NCI-H524 (cell line): ENCODE measurements at places on chromosomes 4 and X.

DNA sequence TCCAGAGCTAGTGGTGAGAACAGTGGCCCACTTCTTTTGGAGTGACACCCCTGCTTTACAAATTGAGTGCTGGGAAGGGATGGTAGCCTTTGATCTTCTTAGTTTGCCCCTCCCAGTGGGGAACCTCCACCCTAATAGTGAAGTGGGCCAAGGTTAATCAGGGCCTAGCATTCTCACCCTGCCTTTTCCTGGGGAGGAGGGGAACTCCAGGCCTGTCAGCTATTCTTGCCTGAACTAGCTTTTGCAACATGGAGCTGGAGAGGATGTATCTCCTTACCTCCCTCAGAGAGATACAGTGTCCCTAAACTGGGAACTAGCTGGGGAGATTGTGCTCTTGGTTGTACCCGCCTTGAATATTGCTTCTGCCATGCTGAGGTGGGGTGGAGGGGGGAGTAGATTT is 20.6 kb downstream of the PHKA1 start:
- DNase-seq, result no peak

DNA sequence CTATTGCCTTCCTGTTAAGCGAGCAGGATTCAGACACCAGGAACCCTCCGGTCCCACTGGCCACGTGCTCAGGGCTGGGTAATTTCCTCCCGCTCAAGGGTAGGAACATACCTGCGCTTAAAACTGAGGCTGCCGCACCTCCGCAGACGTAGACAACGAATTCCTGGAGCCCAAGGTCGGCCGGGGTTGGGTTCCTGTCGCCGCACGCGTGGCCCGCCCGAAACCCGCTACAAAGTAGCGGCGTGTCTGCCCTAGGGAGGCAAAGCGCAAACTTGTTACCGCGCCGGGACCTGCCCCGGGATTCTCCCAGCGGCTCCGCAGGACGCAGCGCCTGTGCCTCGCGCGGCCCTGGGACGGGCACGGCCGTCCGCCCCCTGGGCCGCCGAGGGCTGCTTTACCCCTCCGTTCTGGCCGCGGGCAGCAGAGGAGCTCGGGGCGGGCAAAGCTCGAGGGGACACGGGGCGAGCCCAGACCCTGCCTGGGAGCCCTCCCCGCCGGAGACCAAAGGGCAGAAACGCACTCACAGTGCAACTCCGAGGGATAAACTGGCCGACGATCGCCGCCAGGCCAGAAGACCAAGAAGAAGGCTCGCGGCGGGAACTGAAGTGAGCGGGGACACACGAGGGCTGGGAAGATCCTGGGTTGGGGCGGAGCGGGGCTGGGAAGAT is at the start of gene ERVMER34-1:
ERVMER34-1 (minus strand) TSS at position 607 of the 668 bp plus-strand sequence. CDS start 5,905 bp downstream, outside the sequence.
- DNase-seq, result peak; percentile 46

GRCh38 chr4:139419388-139419914 is 34.5 kb upstream of the RAB33B start:
- DNase-seq, result peak; percentile 53

GRCh38 chr4:161356351-161356750 is 807.4 kb downstream of the FSTL5 start:
- DNase-seq, result no peak

- DNase-seq, result no peak
Measured at GRCh38 chr4:48566034-48566384, 76.0 kb downstream of the ZAR1 start.

DNA sequence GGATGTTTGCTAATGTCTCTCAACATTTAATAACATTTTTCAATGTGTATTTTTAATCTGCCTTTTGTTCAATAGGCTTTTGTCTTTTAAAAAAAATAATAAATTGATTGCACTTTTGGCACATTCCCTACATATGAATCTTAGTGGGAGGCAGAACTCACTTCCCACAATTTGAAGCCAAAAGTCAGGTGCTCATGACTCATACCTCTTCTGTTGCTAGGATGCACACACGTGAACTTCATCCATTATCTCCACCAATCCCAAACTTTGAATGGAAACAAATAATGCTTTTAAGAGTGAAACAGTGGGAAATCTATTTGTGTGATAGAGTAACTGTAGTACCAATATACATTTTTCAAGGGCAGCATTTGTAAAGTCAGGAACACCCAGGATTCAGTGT is 260.5 kb downstream of the IQCM start:
- no peak for DNase-seq

- DNase-seq, result no peak
Measured at GRCh38 chr4:119865789-119866188, 200.9 kb downstream of the MAD2L1 start.

DNA sequence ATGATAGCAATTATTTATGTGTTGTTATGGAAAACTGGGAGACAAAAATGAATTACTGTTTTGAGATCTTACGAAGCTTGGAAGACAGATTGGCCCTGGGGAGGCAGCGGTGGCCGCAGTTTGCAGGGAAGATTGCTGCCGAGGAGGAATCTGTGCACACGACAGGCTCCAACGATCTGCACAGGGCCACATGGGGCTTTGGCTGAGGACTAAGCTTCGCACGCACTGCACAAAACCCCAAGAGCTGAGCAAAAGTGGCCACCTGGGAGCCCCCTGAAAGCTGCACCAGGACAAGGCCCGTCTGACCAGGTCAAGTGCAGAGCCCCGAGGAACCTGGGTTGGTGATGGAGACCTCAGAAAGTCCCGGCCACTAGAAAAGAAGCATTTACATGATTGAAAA is 5.2 kb upstream of the PDE6B start:
- no peak for DNase-seq

- DNase-seq, result no peak
Measured at GRCh38 chrX:12360986-12361598, 222.8 kb downstream of the FRMPD4 start.

- DNase-seq, result no peak
Measured at GRCh38 chr4:52638717-52639116, 20.4 kb downstream of the USP46 start.
